ENCODE measurements at places on chromosomes 3 and 15. TPM values are rescaled to one million over a fixed set of nuclear protein-coding genes. Genes with fewer than 3 reads are reported as not detected.

ZIC1 gene
- 1.9 TPM for total RNA-seq

ESYT3 gene
- total RNA-seq, result 5.8 TPM

CNTN6 gene
- 3.5 TPM for total RNA-seq

CLDN16 gene
- total RNA-seq, result not detected

ZMYND10 gene
- total RNA-seq, result not detected

TKT gene
- 57.2 TPM for total RNA-seq

CPN2 gene
- total RNA-seq, result not detected

GPR149 gene
- 0.41 TPM for total RNA-seq

SHF gene
- total RNA-seq, result 7.3 TPM

PEX5L gene
- total RNA-seq, result 0.21 TPM

GOLGA8J gene
- not detected for total RNA-seq

SEMA5B gene
- total RNA-seq, result 11.0 TPM

TFG gene
- 90.9 TPM for total RNA-seq

PRICKLE2 gene
- 49.3 TPM for total RNA-seq

CHRM5 gene
- total RNA-seq, result not detected

GHRL gene
- not detected for total RNA-seq

RYR3 gene
- total RNA-seq, result 98.0 TPM

SERINC4 gene
- total RNA-seq, result 0.10 TPM

GRCh38 chr15:55819397-55820034 lies 76.6 kb upstream of the PRTG start:
- DNase-seq, result no peak

- DNase-seq, result no peak
These were observed 7.6 kb upstream of the ISL2 start for GRCh38 chr15:76328958-76329357.

DNA sequence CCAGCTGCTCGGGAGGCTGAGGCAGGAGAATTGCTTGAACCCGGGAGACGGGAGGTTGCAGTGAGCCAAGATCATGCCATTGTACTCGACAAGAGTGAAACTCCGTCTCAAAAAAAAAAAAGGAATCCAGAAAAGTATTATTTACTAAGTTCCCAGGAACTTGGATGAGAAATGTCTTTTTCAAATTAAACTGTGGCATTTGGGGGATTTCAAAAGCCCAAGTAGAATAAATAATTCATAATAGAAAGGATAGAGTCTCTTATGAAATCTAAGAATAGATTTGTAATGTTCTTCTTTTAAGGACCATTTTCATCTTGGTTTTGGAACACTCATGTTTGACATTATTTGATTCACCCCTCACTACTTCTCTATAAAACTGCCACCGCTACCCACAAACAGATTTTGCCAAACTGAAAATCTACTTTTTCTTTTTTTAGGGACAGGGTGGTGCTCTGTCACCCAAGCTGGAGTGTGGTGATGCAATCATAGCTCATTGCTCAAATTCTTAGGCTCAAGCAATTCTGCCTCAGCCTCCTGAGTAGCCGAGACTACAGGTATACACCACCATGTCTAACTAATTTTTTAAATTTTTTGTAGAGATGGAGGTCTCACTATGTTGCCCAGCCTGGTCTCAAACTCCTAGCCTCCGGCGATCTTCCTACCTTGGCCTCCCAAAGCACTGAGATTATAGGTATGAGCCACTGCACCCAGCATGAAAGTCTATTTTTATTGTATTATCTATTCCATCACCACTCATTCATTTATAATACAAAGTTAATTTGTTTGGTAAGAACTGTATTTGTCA lies 99.3 kb downstream of the SENP2 start:
- DNase-seq, result no peak

- DNase-seq, result peak; percentile 64
These were observed 1028.6 kb downstream of the OTOL1 start for GRCh38 chr3:162525066-162525742.

DNA sequence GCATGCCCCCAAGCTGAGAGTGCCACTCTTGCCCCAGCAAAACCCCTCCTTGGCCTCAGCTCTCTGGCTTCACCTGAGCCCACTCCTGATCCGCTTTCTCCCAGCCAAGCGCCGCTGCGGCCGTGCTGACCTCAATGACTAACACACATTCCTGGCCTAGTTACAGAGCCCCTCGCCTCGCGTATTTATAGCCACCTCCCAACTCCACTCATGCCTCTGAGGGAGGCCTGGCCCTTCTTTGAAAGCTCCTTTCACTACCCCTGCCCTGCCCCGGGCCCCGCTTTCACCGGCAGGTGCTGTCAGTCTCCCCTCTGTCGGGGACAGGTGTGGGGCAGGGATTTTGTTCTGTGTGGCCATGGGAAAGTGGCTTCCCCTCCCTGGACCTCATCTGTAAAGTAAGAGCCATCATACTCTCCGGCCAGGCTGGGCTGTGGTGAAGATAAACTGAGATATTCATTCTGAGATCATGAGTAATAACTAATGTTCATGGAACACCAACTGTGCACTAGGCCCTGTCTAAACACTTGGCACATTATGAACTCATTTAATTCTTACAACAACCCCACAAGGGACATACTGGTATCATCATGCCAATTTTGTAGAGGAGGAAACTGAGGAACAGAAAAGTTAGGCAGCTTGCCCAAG lies 13.2 kb upstream of the ATP2B2 start:
- peak; percentile 7 for DNase-seq

GRCh38 chr15:87439090-87439489 lies 817.4 kb downstream of the NTRK3 start:
- DNase-seq, result no peak

DNA sequence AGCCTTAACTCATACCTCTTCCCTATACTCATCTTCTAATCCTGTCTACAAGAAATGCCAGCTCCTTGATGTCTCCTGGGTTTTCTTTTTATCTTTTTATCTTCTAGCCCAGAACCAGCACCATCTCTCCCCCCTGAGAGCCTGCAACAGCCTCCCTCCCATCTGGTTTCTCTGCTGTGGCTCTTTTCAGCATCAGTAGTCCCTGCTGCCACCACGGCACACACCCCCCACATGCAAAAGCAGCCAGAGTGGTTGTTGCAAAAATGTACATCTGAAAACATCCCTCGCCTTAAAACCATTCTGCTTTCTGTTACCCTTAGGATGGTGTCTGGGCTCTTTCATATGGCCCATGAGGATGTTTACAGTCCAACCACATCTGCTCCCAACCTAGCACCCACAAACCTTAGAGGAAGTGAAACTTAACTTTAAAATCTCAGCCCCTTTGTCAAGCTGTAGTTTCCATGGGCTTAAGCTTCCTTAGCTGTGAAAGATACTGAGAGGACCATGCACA lies 775 bp downstream of the TTC21A start:
- no peak for DNase-seq

- DNase-seq, result no peak
These were observed 17.7 kb upstream of the ZBBX start for GRCh38 chr3:167397826-167398225.

DNA sequence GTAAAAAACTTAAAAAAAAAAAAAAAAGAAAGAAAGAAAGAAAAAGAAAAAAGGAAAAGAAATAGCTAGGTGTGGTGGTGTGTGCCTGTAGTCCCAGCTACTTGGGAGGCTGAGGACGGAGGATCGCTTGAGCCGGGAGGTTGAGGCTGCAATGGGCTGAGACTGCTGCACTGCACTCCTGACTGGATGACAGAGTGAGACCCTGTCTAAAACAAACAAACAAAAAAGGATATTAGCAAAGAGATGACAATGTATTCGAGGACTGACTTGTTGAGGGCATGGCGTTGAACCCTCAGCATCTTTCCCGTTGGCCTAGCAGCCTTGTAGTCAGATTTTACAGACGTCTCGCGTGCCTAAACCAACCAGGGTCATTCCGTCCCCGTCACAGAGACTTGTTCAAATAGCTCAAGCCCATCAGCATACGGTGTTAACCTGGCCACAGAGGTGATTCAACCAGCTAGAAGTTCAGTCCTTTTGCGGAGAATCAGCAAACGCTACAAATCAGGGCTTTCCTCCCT lies 528 bp upstream of the NIT2 start:
- DNase-seq, result no peak

DNA sequence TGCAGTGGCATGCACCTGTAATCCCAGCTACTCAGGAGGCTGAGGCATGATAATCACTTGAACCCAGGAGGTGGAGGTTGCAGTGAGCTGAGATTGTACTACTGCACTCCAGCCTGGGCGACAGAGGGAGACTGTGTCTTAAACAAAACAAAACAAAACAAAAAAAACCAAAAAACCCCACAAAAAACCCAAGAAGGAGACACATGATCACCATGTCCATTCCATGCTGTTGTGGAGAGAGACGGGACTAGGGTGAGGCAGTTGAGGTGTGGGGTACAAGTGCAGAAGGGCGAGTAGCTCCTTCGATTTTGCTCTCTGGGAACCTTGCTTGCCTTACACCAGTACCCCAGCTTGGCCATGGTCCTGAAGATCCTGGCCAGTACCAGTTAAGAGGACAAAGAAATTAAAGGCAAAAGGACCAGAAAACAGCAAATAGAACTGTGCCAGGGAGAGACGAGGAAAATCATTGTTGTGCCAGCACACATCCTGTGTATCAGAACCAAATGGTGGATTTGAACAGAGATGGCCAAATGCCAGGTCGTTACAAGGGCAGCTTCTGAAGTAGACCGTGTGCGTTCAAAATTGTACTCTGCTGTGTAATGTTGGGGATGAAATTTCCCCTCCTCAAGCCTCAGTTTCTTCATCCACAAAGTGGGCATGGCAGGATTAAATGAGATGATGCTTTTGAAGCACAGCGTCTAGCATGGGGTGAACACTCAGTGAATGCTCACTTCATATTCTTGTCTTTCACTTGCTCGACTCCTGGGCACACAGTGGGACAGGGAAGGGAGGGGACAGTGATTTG lies 42.9 kb upstream of the CTSH start:
- no peak for DNase-seq

DNA sequence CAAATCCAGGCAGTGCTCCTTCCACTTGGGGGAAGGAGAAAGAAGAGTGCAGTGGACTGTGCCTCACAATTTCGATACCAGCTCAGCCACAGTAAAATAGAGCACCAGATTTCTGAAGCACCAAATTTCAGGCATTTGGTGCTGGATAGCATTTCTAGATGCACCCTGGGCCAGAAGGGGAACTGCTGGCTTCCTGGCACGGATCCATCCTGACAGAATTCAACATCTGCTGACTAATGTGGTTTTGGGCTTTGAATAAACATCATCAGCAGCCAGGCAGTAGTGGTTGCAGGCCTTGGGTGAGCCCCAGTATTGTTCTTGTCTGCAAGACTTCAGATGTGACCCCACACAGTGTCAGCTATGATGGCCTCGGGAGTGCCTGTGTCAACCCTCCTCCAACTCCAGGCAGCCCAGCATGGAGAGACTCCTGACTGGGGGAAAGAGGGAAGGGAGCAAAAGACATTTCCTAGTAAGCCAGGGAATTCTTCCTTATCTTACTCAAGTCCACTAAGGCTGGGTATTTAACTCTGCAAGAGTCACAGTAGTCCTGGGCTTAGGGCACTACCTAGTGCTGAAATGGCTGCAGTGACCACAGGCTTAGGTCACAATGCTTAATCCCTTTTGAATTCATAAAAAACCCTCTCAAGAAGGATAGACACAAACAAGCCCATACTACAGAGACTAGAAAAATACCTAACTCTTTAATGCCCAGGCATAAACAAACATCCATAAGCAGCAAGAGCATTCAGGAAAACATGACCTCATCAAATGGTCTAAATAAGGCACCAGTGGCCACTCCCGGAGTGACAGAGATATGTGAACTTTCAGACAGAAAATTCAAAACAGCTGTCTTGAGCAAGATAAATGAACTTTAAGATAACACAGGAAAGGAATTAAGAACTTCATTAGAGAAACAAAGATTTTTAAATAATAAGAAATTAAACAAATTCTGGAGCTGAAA lies 74.7 kb downstream of the SPATA16 start:
- DNase-seq, result peak; percentile 66

- no peak for DNase-seq
These were observed 381.9 kb downstream of the ERC2 start for GRCh38 chr3:56086355-56086754.

DNA sequence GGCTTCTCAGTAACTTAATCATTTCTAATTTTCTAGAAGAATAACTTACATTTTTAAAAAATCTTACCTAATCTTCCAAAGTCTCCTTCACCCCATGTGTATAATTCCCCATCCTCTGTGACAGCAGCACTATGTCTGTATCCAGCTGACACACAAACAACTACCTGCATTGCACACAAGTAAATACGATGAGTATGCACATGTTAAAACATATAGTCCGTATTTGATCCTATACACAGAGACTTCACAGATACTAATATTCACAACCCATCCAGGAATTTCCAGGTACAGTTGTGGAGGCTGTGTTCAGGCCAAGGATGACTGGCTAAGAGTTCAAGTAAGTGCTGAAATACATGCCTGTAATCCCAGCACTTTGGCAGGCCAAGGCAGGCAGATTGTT lies 78.6 kb downstream of the HERC1 start:
- no peak for DNase-seq

- DNase-seq, result no peak
These were observed 68.7 kb upstream of the ATP10A start for GRCh38 chr15:25931851-25932250.

DNA sequence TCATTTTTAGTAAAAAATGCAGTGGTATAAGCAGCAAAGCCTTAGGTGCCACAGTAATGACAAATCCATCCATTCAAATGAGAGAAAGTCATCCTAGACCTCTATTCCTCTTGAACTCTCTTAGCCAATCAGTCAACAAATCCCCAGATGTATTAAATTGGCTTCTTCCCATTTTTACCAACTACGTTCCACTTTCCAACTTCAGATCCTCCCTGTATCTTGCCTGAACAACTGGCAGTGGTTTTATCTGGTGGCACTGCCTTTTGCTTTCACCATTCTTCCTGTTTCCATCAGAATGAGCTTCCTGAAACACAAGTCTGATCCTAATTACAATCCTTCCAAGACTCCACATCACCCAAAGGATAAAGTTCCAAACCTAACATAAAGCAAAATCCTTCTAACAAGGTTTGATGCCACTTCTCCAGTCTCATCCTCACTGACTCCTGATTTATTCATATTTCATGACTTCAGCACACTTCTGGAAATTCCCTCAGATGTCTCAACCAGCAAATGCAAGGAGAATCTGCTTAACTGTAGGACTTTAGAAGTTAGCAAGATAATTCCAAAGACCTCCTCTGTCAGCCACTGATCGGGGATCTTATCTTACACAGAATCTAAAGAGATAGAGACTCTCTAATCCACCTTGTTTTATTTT lies 69.8 kb upstream of the SLC4A7 start:
- no peak for DNase-seq
